ENCODE measurements at places on chromosomes 5 and 9.

- DNase-seq, result no peak
Observed at GRCh38 chr5:43281840-43282658, 31.2 kb downstream of the HMGCS1 start.

GRCh38 chr5:123651234-123651633 is 139.3 kb downstream of the CSNK1G3 start:
- no peak for DNase-seq

- DNase-seq, result no peak
Observed at GRCh38 chr9:124054582-124055227, 43.1 kb downstream of the LHX2 start.

DNA sequence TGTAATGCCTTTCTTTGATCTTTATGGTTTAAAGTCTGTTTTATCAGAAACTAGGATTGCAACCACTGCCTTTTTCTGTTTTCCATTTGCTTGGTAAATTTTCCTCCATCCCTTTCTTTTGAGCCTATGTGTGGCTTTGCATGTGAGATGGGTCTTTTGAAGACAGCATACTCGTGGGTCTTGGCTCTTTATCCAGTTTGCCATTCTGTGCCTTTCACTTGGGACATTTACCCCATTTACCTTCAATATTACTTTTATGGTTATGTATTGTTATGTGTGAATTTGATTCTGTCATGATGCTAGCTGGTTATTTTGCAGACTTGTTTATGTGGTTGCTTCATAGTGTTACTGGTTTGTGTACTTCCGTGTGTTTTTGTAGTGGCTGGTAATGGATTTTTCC is 59.2 kb downstream of the YTHDC2 start:
- DNase-seq, result no peak

DNA sequence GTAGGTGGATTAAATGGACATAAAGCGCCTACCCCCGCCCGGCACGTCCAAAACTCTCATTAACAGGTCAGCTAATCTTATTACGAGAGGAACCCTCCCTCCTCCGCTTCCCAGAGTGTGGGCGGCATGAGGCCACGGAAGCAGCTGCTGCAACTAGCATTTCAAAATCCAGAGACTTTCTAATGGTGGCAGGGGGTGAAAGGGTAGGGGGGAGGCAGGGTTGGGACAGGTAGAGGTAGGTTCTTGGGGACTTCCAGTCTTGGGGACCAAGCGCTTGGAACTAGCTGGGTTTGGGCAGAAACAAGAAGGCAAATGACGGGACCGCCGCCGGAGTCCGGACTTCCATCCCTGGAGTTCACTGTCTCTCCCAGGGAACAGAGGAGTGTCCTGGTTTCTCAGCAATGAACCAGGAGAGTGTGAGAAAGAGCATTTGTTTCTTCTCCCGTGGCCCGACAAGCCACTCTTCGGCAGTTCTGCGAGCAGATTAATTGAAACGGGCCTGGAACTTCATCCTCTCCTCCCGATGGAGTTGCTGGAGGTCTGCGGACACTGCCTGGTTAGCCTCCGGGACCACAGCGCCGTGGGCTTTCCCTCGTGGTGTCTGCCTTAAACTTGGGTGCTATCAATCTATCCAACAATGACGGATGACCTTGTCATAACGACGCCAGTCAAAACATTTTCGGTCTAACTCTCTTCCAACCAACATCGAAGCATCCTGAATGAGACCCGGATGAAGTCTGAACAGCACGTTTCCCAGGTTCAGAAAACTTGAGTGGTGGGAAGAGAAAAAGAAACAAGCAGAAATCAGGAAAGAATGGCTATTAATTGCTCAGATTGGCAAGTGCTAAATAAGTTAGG is 1.6 kb upstream of the PRDM6 start:
- no peak for DNase-seq

DNA sequence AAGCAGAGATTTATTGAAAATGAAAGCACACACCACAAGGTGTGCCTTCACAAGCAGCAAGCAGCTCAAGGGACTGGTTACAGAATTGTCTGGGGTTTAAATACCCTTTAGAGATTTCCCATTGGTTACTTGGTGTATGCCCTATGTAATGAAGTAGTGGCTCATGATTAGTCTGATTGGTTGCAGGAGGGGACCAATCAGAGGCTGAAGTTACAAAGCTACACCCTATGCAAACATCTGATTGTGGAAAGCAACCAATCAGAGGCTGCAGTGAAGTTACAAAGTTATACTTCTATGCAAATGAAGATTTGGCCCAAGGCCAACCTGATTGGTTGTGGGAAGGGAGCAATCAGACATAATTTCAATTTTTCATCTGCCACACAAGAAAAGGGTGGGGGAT is 119.9 kb downstream of the C9orf152 start:
- DNase-seq, result no peak

DNA sequence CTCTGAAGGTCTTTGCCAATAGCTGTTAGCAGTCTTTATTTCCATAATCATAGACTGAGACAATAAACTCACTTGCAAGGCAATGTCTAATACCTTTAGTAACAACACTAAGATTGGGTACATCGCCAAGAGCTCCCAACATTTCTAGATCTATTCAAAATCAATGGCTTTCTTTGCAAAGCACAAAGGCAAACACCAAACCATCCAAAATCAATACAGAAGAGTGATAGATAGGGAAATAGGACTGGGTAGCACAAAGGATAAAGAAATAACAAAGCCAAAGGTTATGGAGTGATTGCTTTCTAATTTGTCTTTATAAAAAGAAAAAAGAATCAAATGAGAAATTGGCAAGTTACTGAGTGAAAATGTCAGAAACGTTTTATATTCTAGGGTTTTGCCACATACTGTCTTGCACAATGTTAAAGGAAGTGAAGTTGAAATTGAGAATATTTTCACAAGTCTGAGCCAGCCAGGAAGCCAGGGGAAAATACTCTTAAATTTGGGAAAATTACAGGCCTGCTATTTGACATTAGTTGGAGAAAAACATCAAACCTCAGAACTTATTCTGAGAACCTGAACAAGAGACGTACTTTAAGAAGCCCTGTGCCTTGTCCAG is 53.3 kb upstream of the LHFPL2 start:
- peak; percentile 59 for DNase-seq

DNA sequence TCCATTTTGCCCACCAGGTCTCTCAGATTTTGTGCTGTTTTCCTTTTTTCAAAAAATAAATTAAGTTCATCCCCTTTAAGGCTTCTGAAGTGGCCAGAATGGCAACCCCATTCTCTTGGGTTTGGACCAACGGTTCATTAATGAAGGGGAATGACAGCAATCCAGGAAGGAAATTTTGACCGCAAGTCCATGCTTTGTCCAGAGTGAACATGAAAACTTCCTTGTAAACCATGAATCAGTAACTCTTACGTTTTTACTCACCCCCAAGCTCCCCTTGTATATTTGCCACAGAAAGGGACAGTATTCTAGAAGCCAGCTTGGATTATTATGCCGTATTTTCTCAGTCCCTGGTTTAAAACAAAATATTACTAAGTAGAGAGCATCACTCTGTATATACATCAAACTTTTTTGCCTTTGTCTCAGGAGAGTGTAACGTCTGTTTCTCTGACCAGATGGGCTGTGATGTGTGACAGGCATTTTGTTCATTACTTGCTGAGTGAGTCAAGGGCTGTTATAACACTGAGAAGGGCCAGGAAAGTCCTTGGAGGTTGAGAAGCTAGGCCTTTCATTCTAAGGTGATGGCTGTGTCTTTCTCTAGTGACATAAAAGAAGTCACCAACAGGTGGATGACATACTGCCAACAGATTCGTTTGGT is 148.2 kb downstream of the SMARCA2 start:
- no peak for DNase-seq

GRCh38 chr9:79301085-79301484 is 270.7 kb upstream of the TLE4 start:
- no peak for DNase-seq

DNA sequence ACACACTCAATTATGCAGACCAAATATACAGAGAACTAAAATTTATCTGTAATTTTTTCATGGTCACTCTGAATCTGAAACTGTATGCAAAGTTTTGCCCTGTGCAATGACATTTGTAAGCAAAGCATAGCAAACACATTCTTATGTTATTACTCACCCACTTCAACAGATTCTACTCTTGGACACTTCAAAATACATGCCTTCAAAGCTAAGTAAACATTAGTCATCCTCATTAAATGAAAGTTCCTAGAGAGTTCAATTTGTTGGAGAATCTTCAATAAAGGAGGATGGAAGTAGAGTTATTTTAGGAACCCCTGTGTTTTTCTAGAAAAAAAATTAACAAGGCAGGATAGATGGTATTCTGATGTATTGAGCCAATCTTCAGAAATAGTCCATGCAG is 639.7 kb upstream of the C9orf72 start:
- no peak for DNase-seq

GRCh38 chr5:3225201-3225960 is 370.3 kb upstream of the IRX1 start:
- DNase-seq, result no peak

DNA sequence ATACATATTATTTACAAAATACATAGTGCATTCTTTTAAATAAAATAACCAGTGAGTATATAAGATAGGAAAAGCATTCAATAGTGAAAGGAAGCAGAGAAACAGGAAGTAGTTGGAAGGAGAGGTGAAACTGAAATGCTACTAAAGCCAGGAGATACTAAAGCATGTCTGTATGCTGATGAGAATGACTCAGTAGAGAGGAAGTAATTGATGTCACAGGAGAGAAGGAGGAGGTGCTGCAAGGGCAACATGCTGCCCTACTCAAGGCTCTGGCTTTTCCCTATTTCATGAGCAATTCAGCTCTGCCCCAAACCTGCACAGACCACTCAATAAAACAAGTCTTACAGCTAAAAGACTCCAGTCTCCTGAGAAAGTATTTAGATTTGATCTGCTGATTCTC is 108.5 kb upstream of the TXNDC8 start:
- DNase-seq, result no peak

DNA sequence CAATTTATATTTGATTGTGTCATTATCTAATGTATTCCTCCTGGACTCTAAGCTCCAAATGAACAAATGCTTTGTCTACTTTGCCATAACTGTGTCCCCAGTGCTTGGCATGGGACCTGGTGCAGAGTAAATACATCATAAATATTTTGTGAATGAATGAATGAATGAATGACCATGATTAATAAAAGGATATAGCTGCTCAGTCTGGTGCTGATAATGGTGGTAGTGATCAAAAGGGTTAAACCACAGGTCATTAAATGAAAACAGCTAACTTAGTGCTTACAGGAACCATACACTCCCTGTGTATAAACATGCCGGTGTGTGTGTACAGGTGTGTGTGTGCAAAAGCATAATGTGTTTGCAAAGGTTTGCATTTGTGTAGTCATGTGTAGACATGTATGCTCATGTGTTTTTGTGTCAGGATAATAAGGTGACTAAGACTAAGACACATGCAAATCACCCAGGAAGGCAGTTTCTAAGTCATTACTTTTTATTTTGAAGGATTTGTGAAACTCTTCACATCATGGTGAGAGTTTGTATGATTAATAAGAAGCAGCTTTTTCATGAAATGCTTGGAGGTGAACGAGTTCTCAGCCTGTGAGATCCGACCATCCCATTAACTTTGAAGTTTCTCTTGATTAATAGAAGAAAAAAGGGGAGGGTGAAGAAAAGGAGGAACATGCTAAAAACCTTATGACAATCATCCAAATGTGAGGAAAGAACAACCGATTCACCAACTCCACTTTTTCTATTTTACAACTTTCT is 24.6 kb downstream of the SPARC start:
- DNase-seq, result no peak

- no peak for DNase-seq
Observed at GRCh38 chr9:113912816-113913215, 36.7 kb downstream of the ZNF618 start.

DNA sequence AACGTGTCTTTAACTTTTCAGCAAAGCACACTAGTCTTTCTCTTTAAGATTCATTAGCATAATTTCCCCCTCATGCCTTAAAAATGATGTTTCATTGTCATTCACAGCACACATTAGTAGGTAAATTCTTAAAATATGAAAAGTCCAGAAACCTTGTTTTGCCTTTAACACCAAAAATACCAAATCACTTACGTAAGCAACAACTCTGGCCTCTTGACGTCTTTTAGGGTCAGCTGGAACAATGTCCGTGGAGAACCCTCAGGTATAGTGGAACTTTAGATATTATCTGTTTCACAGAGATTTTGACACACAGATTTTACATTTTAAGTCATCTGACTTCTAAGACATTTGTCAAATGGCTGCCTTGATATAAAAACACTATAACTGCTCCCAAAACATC is 30.9 kb downstream of the LNPEP start:
- no peak for DNase-seq

GRCh38 chr5:151094852-151095245 is 14.0 kb upstream of the TNIP1 start:
- DNase-seq, result no peak

DNA sequence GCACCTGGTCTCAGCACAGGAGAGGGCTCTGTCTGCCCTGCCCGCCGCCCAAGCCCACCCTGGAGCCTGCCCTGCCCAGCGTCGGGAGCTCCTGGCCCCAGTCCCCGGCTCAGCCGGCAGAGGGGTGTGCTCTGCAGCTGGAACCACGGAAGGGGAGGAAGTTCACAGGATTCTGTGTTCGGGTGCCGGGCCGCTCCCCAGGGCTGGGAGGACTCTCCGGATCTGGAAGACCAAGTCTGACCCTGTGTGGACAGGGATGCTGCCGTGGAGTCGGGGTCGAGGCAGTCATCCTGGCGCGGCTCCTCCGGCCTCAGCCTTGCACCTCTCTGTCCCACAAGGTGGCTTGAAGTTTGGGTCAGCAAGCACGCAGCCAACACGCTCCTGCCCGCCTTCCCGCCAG is 78.6 kb downstream of the KCNT1 start:
- no peak for DNase-seq

DNA sequence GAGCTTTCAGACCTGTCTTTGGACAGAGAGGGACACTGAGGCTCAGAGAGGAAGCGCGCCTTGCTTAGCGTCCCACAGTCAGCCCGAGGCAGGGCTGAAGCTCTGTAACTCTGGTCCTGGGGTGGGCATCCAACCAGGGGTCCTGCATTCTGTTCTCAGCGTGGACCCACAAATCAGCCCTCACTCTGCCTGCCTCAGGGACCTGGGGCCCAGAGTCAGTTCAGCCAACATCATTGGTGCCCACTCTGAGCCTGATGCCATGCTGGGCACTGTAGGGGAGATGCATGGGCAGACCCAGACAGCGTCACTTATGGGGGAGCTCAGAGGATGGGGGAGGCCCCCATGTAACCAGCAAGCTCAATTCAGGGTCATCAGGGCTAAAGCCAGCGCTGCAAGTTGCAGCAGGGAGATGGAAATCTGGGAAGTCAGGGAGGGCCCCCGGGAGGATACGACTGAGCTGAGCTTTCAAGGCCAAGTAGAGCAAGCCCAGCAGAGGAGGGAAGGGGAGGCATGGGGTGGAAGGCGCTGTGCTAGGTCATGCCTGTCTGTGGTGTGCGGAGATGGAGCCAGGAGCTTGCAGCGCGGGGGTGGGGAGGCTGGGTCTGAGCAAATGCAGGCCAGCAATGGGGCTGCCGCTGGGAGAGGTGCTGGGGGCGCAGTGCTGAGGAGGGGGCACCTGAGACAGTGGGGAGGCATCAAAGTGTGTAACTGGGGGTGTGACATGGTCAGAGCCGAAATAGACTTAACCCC is 21.1 kb downstream of the CORO2A start:
- DNase-seq, result no peak

DNA sequence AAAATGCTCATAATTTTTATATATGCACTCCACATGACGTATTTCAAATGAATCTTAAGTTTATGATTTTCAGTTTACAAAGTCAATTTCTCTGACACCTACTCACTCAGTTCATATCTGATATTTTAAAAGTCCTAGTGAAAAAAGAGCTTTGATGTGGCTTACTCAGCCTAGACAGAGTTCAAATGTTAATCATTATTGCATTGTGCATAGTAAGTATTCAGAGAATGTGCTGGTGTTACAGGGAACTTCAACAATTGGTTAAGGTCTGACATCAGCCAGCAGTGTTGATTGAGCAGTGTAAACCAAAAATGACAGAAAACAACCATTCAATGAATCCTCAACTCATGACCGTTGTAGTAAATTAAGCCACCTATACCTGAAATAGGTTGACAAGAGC is 147.2 kb upstream of the LHFPL2 start:
- no peak for DNase-seq
